Activated T-cell treated with anti-CD3 and anti-CD28 coated beads, Interleukin-2, amount 50 U/mL, for 1 hour (primary cell): ENCODE measurements at places on chromosomes 12 and 14.

DNA sequence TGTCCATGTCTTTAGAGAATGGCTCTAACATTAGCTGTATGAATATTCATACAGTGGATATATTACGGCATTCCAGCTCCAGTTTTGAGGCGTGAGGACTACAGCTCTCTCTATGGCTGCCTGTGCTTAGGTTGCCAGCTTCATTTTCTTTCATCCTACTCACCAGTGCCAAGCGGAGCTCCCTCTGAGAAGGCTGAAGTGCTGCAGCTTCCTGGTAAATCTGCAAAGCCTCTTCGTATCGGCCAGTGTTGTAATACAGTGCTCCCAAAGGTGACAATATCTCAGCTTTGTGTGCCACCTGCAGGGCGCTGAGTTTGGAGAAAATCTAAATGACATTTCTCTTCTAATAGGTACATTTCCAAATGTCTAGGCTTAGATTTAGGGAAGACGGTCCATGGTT is 19.8 kb upstream of the OVCH1 start:
- no peak for DNase-seq

- peak; percentile 61 for DNase-seq
These were observed 11.0 kb downstream of the ZNF219 start for GRCh38 chr14:21087294-21088091.

DNA sequence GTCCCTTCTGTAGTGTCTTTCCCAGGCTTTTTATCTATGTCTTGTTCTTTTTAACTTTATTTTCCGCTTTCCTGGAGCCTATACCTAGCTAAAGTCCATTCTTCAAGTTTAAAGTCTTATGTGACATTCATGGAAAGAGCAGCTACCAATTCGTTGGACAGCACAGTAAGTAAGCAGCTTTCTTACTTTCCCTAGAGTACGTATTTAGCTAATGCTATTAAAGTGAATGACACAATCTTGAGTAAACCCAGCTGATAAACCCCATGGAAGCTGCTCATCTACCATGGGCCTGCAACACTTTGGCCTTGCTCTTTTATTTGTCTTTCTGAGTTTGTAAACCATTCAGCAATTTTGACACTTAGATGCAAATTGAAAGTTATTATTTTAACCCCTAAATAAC is 30.0 kb downstream of the ALX1 start:
- no peak for DNase-seq

DNA sequence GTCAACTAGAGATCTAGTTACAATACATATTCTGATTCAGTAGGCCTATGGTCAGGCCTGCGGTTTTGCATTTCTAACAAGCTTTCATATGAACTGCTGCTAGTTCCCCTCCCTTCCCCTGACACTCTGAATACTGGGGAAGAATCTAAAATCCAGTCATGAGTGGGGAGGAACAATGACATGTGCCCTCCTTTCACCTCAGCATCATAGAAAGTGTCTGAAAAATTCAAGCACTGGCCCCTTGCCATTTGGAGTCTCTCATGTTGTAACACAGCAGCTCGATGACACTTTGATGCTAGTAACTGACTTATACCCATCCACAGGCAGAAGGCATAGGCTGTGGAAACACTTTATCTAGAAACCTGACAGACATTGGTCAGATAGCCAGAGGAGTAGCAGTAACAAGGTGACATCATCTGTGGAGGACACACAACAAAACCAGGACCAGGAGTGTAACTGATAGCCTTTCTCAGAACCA is 161.9 kb upstream of the RASSF8 start:
- no peak for DNase-seq

- DNase-seq, result no peak
These were observed 35.6 kb upstream of the TBX5 start for GRCh38 chr12:114441545-114441944.
